ENCODE measurements at places on chromosomes 12 and 14.

GRCh38 chr12:101777978-101778377 is 38.7 kb upstream of the SYCP3 start:
- no peak for ATAC-seq

DNA sequence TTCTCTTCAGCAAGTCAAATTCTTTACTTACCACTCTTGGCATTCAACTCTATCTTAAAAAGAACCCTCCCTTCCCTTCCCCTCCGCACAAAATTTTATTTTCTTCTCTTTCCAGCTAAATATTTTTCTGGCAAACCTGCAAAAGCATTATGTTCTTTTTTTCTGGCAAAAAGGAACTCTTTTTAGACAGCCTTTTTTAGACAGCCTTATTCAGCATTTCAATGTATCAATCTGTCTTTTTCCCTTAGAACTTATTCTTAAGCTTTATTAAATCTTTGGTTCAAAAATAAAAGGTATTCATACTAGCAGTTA is 50.5 kb downstream of the SPTLC2 start:
- no peak for ATAC-seq

- peak; percentile 63 for ATAC-seq
Measured at GRCh38 chr14:104563742-104564615, 15.6 kb upstream of the C14orf180 start.

- ATAC-seq = no peak
Measured at GRCh38 chr12:96134200-96134599, 60.0 kb upstream of the ELK3 start.

- no peak for ATAC-seq
Measured at GRCh38 chr14:32197919-32198318, 3.9 kb upstream of the RNU6-7 start.

DNA sequence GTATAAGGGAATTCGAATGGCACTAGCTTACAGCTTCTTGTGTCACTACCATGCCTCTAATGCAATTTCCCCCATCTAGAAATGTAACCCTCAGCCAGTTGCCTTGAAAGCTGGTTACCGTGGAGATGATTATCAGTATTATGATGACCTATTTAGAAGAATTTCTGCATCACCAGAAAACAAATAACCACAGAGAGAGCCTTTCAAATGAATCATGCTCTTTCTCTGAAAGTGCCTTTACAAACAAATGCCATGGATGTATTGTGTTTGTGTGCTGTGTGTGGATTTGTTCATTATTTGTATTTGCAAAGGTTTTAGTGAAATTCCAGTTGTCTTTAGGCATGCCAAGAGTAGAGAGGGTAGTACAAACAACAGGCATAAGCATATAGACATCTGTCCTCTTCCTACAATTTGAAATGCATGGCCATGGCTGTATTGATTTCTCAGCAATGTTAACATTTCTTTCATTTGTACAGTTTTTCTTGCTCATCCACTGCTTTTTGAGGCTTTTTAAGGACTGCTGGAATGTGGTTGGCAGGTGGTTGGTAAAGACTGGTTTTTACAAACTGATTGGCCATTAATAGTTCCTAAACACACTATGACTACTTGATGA is 266.5 kb downstream of the PAWR start:
- no peak for ATAC-seq

DNA sequence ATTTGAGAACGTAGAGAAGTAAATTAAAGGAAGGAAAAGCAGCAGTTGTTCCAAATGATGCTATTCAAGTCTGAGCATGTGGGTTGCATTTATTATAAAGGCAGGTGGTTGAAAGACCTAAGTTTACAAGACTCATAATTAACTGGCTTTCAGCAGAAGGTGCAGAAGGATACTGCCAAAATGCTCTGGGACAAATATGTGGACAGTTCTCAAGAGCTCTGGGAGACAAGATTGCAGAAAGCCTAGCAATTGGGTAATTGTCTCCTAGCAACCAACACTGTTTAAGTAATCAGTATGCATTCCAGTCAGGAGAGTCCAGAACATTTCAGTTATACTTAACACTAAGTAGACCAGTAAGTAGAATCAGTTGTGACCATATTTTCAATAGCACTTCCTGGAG is 131.5 kb downstream of the GPR135 start:
- ATAC-seq = peak; percentile 48

- ATAC-seq = no peak
Measured at GRCh38 chr14:72213424-72213823, 281.2 kb downstream of the RGS6 start.

GRCh38 chr14:89391556-89391955 is 25.5 kb downstream of the FOXN3 start:
- ATAC-seq = no peak

- ATAC-seq = no peak
Measured at GRCh38 chr12:88141425-88141773, 489 bp downstream of the CEP290 start.

DNA sequence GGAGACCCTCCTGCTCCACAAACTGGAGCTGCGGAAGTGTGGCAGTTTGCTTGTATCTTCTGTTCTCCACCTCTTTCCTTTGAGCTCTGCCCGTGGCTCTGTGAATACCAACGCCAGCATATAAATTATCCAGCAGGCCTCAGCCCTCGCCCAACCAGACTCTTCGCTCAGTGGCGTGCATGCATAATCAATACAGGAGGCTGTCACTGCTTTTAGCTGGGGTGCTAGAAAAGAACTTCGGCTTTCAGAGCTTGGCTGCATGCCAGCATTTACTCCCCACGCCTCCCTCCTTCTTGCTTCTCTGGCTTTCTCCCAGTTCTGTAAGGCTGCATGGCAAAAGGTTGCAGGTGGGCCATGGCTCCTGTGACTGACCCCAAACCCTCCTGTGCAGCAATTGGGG is 26.9 kb downstream of the NRXN3 start:
- no peak for ATAC-seq

GRCh38 chr12:52917800-52918199 is 12.9 kb upstream of the KRT8 start:
- ATAC-seq = no peak

GRCh38 chr14:73602994-73603393 is 9.3 kb upstream of the ACOT6 start:
- no peak for ATAC-seq

- no peak for ATAC-seq
Measured at GRCh38 chr12:5407034-5407856, 24.7 kb upstream of the NTF3 start.

GRCh38 chr12:5708371-5708770 is 236.7 kb downstream of the ANO2 start:
- no peak for ATAC-seq

Data from esophagus mucosa (tissue), 1 donor.